ENCODE measurements at places on chromosomes 12 and 14. TPM values are rescaled to one million over a fixed set of nuclear protein-coding genes. Genes with fewer than 3 reads are reported as not detected.

The KRT2 gene
- not detected for total RNA-seq

The KRT77 gene
- under 0.01 TPM for total RNA-seq

The CISTR gene
- total RNA-seq: not detected

The OR9K2 gene
- total RNA-seq: not detected

The FBXL14 gene
- 8.8 TPM for total RNA-seq

The PRH2 gene
- not detected for total RNA-seq

GRCh38 chr12:80472911-80473500 is 29.0 kb downstream of the PTPRQ start:
- DNase-seq: peak; percentile 62

- no peak for DNase-seq
Measured at GRCh38 chr14:95025218-95025617, 132.1 kb downstream of the DICER1 start.

DNA sequence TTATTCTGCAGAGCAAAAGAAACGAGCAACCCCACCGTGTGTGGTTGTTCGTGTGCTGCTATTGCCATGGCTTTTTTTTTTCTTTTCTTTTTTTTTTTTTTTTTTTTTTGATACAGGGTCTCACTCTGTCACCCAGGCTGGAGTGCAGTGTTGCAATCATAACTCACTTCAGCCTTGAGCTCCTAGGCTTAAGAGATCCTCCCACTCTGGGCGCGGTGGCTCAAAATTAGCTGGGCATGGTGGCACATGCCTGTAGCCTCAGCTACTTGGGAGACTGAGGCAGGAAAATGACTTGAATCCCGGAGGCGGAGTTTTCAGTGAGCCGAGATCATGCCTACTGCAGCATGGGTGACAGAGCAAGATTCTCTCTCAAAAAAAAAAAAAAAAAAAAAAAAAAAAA is 144.2 kb downstream of the ESR2 start:
- DNase-seq: no peak

DNA sequence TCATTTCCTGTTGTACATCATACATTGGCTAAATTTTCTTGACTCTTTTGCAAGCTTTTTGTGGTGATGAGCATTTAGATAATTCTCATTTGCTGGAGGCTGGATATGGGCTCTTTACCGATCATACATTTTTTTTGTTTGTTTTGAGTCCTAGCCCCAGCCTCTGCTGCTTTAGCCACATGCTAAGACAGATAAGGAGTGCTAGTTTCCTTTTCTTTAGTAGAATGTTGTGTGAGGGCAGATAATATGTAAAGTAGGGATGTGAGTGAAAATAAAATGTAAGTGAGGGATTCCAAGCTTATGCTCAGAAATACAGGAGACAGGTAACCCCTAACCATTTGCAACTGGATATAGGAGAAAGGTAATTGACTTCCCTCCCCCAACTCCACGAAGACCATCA is 405.7 kb downstream of the TRHDE start:
- DNase-seq: no peak

- no peak for DNase-seq
Measured at GRCh38 chr12:54166567-54167499, 22.0 kb downstream of the SMUG1 start.

- no peak for DNase-seq
Measured at GRCh38 chr12:12460935-12461922, 101.4 kb downstream of the DUSP16 start.

GRCh38 chr12:46556819-46557524 is 184.4 kb upstream of the SLC38A2 start:
- peak; percentile 96 for DNase-seq

DNA sequence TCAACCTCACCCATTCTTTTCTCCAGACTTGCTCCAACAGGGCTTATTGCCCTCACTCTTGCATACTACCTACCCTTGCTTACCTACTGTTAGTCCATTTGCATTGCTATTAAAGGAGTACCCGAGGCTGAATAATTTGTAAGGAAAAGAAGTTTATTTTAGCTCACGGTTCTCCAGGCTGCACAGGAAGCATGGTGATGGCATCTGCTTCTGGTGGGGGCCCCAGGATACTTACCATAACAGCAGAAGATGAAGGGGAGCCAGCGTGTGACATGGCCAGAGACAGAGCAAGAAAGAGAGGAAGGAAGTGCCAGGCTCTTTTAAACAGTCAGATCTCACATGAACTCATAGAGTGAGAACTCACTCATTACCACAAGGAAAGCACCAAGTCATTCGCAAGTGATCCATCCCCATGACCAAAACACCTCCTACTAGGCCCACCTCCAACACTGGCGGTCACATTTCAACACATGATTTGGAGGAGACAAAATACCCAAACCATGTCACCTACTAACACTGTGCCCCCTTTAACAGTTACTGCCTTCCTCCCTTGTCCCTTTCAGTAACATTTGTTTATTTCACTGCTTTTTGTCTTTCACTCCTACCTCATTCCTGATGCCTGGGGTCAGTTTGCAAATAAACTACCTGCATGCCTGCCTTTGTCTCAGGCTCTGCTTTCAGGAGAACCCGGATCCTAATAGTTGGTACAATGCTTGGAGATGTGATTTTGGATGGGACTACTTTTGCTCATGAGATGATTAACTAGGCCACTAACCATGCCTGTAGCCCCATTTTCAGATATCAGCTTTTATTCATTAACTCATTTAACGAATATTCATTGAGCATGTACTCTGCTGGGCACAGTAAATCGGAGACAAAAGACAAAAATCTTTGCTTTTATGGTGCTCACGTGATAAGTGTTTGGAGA is 41.6 kb upstream of the CSRP2 start:
- DNase-seq: no peak

- peak; percentile 58 for DNase-seq
Measured at GRCh38 chr14:22837750-22838538, 1.6 kb downstream of the MMP14 start.

DNA sequence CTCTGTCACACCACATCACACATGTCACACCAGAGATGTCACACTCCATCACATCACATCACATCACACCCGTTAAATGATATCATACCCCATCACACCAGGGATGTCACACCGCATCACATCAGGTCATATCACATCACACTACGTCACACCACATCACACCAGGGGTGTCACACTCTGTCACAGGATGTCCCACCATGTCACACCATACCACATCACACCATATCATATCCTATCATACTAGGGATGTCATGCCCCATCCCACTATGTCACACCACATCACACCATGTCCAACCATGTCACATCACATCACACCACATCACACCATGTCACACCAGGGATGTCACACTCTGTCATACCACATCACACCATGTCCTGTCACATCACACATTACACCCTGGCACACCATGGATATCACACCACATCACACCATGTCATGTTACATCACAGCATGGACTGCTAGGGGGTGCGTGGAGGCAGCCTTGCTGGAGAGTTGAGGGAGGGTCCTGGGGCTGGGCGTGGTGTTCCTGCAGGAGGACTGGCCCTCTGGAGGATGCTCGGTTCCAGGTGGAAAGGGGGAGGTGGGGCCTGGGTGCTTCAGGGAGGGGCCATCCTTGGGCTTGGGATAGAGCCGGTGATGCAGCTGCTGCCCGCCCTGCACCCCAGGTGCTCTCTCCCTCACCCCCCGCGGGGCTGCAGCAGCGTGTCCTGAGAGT is 134.6 kb downstream of the TMEM121 start:
- no peak for DNase-seq

GRCh38 chr14:23324993-23325392 is 3.7 kb downstream of the PABPN1 start:
- no peak for DNase-seq
